ENCODE measurements at places on chromosomes 11 and 22.

DNA sequence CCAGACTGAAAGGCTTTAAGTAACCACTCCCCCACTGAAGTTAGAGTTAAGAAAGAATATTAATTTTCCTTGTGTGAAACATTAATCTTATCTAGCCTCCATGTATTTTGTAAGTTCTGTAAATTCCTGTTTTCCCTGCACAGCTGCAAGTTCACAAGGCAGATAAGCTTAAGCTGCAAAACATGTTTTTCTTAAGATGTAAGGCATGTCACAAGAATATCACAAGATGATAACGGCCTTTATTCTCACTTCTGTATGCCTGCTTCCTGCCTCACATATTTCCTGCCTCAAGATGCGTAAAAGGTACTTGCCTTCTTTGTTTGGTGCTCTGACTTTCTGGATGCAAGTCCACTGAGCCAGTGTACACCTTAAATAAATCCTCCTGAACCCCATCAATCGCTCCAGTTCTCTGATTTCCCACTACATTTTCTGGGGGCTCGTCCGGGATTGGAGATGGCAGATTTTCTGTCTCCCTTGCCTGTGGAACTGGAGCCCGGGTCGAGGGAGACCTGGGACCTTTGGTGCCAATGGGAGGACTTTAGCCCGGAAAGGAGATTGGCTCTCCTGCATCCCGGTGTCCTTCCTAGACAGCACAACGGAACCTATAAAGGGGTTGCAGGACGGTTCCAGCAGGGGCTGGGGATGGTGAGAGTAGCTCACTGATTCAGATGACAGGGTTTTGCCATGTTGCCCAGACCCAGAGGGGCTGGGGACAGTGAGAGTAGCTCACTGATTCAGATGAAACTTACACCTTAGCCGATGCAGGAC is 30.2 kb downstream of the PPARA start:
- DNase-seq = no peak

GRCh38 chr22:43293655-43294392 is 49.3 kb downstream of the SCUBE1 start:
- no peak for DNase-seq

DNA sequence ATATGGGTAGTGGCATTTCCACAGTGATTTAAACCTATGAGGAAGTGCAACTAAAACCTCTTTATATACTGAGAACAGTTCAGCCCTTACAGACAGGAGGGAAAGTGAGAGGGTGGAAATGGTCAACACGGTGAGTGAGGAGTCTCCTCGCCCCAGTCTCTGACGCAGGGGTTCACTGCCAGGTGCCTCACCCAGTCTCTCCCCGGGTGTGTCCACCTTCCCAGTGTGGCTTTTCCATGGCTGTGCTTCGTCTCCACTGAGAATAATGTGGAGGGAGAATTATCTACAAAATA is 116.6 kb upstream of the TOP3B start:
- DNase-seq = no peak

DNA sequence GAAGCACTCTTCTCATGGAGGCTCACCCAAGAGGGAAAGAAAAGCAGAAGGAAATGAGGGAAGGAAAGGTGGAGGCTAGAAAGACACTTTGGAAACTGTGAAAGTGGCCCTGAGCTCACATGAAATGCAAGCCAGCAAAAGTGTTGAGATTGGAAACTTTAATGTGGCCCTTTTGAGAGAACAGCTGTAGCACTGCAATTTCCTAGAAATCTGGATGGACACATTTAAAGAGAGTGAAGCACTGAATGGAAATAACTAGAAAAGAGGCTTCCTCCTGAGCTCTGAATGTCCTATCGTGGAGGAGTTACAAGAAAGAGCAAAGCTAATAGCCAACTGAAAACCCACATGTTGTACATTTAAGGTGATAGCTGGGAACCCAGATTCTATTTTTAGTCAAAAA is 56.0 kb downstream of the LIF start:
- DNase-seq = no peak

DNA sequence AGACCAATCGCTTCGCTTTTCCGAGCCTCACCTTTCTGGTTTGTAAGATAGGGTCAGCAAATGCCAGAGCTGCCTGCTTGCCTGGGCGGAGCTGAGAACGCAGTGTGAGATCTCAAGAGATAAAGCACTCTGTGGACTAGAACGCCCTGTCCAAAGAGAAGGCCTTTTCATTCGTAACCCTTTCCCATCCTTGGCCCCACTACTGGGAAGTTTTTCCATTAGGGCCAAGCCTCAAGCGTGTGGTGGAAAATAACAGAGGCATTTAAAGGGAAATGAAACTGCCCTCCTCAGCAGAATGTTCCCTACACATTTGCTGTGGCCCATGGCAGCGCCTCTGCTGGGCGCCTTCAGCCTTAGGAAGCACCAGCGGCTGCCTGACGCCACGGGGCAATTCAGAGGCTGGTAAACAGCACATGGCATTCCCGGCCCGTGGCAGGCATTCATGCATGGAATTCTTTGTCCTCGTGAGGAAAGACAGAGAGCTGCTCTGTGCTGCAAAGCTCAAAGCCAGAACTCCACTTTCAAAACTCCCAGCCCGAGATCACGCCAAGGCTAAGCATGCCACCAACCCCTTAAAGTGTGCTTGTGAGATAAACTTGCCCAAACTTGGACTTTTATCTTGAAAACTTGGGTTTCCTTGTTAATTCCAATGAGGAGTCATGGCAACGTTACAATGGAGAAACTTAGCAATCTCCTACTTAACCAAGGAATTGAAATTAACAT is 38.1 kb downstream of the AHNAK start:
- peak; percentile 33 for DNase-seq

DNA sequence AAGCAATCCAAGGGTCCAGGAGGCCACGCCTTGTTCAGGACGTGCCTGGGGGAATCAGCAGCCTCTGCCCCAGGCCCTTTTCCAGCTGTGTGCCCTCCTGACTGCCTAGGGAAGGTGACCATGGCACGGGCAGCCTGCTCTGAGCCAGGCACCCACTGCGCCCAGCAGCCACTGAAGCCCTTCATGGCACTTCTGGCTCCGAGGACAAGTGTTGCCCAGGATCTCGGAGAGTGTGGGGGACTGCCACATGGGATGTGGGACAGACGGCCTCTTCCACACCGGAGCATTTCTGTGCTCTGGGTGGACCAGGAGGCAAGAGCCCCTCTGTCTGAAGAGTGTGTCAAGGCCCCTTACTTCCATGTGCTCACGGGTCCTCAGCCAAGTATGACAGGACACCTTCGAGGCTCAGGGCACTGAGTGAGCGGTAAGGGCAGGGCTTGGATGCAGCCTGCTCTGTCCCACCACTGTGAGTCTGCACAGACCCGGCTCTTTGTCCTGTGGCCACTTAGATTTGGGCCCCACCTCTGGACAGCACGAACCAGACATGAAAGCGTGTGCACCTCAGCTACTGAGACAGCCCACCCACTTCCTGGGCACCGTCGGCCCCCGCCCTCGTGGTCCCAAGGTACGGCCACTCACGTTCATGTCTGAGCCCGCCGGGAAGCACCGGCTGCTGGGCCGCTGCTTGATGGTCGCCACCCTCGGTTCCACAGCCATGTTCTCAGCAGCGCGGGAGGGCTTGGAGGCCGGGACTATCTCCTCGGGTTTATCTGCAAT is 93.6 kb downstream of the CTTN start:
- DNase-seq = no peak

- no peak for DNase-seq
Measured at GRCh38 chr11:1153105-1153950, 4.4 kb upstream of the MUC5AC start.

GRCh38 chr11:128734103-128734831 is 40.4 kb downstream of the FLI1 start:
- no peak for DNase-seq

- DNase-seq = no peak
Measured at GRCh38 chr11:27795955-27796861, 96.0 kb upstream of the BDNF start.

DNA sequence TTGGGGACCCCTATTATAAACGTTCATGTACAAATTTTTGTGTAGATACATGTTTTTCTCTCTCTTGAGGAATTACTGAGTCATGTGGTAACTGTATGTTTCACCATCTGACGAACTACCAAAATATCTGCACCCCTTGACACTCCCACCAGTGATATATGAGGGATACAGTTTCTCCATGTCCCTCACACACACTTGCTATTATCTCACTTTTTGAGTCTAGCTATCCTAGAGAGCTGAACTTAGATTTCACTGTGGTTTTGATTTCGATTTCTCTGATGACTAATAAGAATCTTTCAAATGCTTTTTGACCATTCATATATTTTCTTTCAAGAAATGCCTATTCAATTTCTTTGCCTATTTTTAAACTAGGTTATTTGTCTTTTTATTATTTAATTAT is 200.2 kb downstream of the PGR start:
- no peak for DNase-seq

Measured in iPS DF 6.9 (cell line).